ENCODE measurements at places on chromosomes 12 and 14.

DNA sequence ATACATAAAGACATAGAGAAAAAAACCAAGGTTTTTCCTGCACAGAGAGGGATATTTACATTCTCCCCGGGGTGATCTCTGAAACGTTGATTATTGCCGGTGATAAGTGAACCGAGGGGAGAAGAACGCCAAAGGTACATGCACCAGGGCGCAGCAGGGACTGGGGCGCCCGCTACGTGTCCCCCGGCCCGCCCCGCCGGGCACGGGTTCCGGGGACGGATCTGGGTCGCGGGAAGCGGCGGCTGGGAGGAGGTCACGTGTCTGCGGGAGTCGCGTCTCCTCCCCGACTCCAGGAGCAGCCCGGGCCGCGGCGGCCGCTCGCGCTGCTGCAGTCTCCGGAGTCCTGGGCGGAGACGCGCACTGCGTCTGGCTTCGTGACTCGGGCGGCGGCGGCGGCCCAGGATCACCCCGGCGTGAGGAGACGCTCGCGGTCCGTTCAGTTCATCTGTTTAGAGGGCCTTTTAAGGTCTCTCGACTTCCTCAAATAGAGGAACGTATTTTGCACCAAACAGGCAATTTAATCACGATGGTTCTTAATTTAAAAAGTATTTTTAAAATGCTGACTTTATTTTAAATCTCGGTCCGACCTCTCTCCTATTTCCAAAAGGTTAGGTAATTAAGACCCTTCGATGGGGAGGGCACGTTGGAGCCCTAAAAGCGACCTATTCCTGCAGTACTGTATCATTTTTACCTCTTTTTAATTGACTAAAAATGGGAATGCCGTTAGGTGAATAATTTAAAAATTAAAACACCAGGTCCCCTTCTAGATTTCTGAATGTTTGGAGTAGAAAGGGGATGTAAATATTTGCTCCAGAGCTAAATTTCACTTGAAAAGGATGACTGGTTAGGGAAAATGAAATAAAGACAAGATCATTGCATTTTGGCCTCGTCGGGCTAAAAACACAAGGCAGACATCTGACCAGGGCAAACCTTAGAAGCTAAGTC lies 1.8 kb upstream of the BHLHE41 start:
- H3K27me3 ChIP-seq: peaks cover 79% of the 10 kb centered on the region
- no peaks in the 10 kb centered on the region for H3K36me3 ChIP-seq
- peak overlapping the region; percentile 67 for H3K4me3 ChIP-seq

- no peaks in the 10 kb centered on the region for H3K27me3 ChIP-seq
- no peak overlapping the region for H3K4me3 ChIP-seq
- DNase-seq: peak; percentile 80
- no peak overlapping the region for H3K27ac ChIP-seq
- peaks cover 4% of the 10 kb centered on the region for H3K4me1 ChIP-seq
These were observed 25.0 kb upstream of the CIT start for GRCh38 chr12:119902084-119902509.

DNA sequence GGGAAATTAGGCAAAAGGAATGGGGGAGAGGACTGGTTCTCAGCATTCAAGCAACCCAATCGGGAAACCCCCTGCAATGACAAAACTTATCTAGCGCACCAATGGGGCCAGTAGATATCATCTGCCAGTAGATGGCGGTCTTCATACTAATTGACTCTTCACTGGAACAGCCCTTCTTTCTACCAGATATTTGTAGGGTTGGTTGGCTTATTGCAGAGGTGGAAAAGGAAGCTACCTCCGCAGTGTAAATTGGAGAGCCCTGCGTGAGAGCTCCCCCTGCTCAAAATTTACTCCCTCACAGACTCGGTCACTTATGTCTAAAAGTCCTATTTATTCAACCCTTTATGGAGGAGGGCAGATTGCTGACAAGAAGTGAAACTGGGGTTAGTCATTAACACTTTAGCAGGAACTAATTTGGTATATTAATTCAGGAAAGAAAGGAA lies 166.1 kb upstream of the CCND2 start:
- H3K36me3 ChIP-seq: peaks cover 9% of the 10 kb centered on the region
- peaks cover 2% of the 10 kb centered on the region for H3K27me3 ChIP-seq
- no peak overlapping the region for H3K4me3 ChIP-seq
- H3K4me1 ChIP-seq: peaks cover 56% of the 10 kb centered on the region

DNA sequence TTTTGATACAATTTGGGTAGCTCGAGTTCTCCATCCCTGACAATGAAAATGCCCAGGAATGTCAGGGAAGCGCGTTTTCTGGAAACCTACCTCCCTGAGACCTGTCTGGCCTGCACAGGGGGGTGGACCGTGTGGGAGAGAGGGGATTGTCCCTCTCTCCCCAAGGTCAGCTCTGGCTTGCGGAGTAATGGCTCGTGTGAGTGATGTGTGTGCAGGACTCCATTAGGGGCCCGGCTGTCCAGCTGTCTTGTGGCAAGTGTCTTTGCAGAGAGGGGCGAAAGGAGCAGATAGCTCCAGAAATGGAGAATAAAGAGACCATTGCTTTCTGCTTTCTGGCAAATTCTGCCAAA lies 215.3 kb downstream of the CHST11 start:
- no peaks in the 10 kb centered on the region for H3K27me3 ChIP-seq
- DNase-seq: no peak
- H3K4me1 ChIP-seq: peaks cover 53% of the 10 kb centered on the region

- H3K27ac ChIP-seq: no peak overlapping the region
- H3K4me1 ChIP-seq: peaks cover 7% of the 10 kb centered on the region
- peak; percentile 34 for DNase-seq
- H3K27me3 ChIP-seq: peaks cover 2% of the 10 kb centered on the region
- no peaks in the 10 kb centered on the region for H3K36me3 ChIP-seq
These were observed 15.6 kb downstream of the SMUG1 start for GRCh38 chr12:54173066-54173726.

- H3K4me3 ChIP-seq: no peak overlapping the region
- DNase-seq: no peak
- H3K4me1 ChIP-seq: peaks cover 2% of the 10 kb centered on the region
- no peaks in the 10 kb centered on the region for H3K27me3 ChIP-seq
- H3K27ac ChIP-seq: no peak overlapping the region
These were observed 50.1 kb upstream of the PPFIA2 start for GRCh38 chr12:81809113-81809777.

DNA sequence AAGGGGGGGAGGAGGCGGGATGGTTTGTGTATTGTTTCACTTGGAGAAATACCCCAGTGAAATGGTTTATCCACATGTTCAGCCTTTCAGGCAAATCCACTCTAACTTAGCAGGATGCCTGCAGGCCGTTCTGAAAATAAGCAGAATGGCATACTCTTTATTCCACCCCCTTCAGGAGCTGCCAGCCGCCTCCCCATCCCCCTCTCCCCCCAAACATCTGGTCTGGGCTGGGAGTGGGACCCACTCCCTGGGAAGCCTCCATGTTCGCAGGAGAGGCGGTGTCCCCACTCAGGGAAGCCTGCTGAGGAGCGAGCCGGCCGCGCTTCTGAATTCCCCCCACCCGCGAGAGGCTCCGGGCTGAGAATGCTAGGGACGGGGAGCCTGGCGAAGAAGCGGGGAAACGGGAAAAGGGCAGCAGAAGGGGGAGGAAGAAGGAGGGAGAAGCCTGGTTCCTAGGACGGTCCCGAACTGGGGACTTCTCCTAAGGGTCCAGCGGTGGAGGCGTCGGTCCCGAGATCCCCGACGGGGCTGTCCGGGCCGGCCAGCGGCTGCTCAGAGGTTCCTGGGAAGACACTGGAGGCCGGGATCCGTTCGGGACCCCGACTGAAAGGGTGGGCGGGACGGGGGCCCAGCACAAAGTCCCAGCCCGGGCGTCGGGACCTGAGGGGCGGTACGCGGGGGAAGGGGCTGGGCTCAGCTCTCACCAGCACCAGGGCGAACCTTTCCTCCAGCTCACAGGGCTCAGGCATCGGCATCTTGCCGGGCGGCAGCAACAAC lies 666 bp downstream of the FMNL3 start:
- H3K4me1 ChIP-seq: peaks cover 43% of the 10 kb centered on the region
- DNase-seq: peak; percentile 28
- peak overlapping the region; percentile 65 for H3K27ac ChIP-seq
- peaks cover 7% of the 10 kb centered on the region for H3K36me3 ChIP-seq
- H3K4me3 ChIP-seq: peak overlapping the region; percentile 88

- no peaks in the 10 kb centered on the region for H3K4me1 ChIP-seq
- no peak overlapping the region for H3K4me3 ChIP-seq
- no peak overlapping the region for H3K27ac ChIP-seq
- H3K27me3 ChIP-seq: peaks cover 8% of the 10 kb centered on the region
- DNase-seq: no peak
These were observed 44.1 kb downstream of the TSPAN11 start for GRCh38 chr12:30970559-30971197.

DNA sequence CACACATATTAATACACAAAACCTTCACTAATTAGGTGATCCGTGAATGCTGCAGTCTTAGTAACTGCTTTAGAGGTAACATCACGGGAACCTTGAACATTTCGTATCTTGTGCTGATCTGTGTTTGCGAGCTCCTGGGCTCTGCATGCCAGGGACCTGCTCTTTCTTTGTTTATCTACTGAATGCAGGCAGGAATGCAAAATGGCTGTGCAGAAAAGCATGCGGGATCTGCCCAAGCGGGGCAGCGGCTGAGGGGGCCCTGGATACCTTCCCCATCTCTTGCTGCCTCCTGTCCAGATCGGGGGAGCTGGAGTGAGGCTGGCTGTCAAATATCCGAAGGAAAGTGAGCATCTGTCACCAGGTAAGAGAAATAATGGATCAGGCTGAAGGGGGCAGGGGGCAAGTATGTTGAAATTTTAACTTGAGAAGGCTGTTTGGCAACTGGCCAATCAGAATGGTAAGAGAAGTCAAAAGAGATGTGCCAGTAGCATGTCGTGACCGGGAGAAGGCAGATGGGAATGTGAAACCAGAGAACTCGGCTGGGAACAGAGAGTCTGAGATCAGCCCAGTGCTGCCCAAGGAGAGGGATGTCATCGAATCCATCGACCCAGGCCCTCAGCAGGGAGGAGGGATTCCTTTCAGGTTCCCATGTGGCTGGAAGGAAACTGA lies 191.4 kb downstream of the TTC7B start:
- no peak overlapping the region for H3K4me3 ChIP-seq
- no peaks in the 10 kb centered on the region for H3K36me3 ChIP-seq
- no peak overlapping the region for H3K27ac ChIP-seq
- H3K4me1 ChIP-seq: no peaks in the 10 kb centered on the region
- DNase-seq: no peak
- no peaks in the 10 kb centered on the region for H3K27me3 ChIP-seq

DNA sequence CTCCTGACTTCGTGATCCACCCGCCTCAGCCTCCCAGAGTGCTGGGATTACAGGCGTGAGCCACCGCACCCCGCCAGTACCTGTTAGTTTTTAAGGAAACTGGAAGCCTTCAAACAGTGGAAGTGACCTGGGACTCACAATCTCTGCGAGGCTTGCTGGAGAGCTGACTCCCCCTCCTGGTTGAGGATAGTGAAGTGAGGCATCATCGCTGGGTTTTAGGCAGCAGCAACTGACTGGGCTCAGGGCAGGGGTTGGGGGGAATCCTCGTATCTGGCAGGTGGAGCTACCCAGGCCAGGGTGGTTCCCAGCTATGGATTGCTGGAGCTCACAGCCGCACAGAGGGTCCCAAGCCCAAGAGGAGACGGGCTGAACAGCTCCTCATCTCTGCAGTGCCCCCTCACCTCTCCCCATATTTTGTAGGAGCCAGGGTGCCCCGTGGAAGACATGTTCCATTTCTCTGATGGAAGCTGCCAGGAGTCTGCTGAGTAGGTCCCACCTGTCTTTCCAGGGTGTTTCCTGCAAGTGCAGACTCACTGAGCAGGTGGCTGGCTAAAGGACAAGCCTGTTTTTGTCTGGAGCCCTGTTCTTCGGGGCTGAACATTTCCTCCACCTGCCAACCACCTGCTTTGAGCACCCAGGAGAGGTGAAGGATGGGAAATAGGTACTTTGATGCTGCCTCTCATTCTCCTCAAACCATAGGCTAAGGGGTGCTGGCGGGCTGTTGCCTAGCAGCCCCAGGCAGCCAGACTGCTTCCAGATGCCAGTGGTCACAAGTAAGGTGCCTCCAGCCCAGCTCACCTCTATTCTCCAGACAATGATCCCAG lies 3.1 kb downstream of the AVIL start:
- H3K36me3 ChIP-seq: peaks cover 7% of the 10 kb centered on the region
- H3K27me3 ChIP-seq: no peaks in the 10 kb centered on the region
- H3K27ac ChIP-seq: no peak overlapping the region
- DNase-seq: no peak

DNA sequence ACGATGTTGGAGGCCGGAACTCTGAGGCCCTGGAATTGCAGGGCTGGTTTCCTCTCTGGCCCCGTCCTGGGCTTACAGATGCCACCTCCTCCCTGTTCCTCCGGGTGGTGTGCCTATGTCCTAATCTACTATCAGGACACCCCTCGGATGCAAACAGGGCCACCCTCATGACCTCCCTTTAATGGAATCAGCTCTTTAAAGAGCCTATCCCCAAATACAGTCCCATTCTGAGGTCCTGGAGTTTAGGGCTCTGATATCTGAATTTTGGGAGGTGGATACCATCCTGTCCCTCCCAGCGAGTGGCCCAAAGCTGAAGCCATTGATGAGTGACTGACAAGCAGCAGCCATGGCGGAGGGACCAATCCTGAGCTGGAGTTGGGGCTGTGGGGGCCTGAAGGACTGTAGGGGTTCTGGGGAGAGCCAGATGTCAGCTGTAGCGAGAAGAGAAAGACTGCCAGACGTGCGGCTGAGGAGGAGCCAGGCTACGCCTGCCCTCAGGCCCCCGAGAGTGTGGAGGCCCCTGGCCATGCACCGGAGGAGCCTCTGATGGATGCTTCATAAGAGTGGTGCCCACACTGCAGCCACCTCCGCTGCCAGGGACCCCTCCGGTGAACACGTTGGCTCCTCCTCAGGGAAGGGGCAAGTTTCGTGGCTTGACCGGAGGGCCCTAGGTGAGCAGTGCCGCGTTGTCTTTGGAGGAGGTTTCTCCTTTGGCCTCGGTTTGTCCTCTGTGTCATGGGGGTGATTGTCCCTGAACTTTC lies 100.2 kb downstream of the KIF26A start:
- H3K27me3 ChIP-seq: no peaks in the 10 kb centered on the region
- H3K36me3 ChIP-seq: peaks cover 2% of the 10 kb centered on the region
- no peaks in the 10 kb centered on the region for H3K4me1 ChIP-seq

DNA sequence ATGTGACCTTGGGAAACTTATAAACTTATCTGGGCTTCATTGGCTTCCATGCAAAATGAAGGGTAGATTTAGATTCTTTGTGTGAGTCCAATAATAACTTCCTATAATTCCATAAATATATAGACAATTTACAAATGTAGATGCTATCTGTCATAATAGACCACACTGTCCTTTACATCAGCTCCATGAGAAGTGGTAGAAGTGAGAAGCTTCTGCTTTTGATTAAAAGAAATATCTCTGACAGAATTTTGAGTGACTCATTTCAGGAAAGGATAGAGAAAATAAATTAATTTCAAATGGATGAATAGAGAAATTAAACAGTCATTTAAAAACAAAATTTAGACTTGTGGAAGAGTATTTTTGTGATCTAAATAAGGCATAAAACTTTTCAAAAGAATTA lies 329.7 kb upstream of the ATP2B1 start:
- no peak overlapping the region for H3K4me3 ChIP-seq
- no peaks in the 10 kb centered on the region for H3K27me3 ChIP-seq
- no peak for DNase-seq
- H3K27ac ChIP-seq: no peak overlapping the region
- peaks cover 6% of the 10 kb centered on the region for H3K36me3 ChIP-seq

DNA sequence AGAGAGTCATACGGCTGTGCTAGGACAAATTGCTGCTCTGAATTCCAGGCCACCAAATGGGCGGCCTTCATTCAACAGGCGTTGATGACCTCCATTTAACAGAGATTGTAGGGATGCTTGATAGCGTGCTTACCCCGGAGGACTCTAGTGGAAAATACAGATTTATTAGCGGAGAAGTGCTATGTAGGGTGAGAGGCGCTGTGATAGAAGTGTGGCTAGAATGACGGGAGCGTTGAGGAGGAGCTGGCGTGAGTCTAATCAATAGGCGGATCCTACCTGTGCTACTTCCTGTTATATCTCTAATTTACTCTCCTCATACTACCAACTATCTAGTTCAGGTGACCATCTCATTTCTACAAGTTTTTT lies 668 bp downstream of the MRPS35 start:
- H3K27ac ChIP-seq: peak overlapping the region; percentile 89
- peaks cover 21% of the 10 kb centered on the region for H3K4me1 ChIP-seq
- peak; percentile 21 for DNase-seq
- H3K36me3 ChIP-seq: peaks cover 9% of the 10 kb centered on the region
- H3K27me3 ChIP-seq: no peaks in the 10 kb centered on the region

All from activated CD4-positive, alpha-beta memory T cell treated with anti-CD3 and anti-CD28 coated beads, Interleukin-2, amount 10 ng/mL, durations not matched to agents 7 days and 5 days (primary cell).